Smooth muscle cell of bladder (primary cell): ENCODE measurements at places on chromosomes 11 and 22. TPM values are rescaled to one million over a fixed set of nuclear protein-coding genes. Genes with fewer than 3 reads are reported as not detected.

ASCL2 gene
- not detected in 2 replicates for total RNA-seq

TREH gene
- total RNA-seq, result not detected in 2 replicates

THY1 gene
- total RNA-seq, result 154 and 200 TPM in 2 replicates

POTEH gene
- not detected in 2 replicates for total RNA-seq

BACE1-AS gene
- 1.6 and 1.9 TPM in 2 replicates for total RNA-seq

BLID gene
- total RNA-seq, result 4.3 and 5.9 TPM in 2 replicates

TUBA8 gene
- 0.18 and 0.43 TPM in 2 replicates for total RNA-seq

NUDT8 gene
- total RNA-seq, result 2.6 and 3.1 TPM in 2 replicates

NXPE4 gene
- not detected in 2 replicates for total RNA-seq

RASL10A gene
- total RNA-seq, result under 0.01 TPM in 1 of 2 replicates, not detected in the other

GTSE1 gene
- total RNA-seq, result 0.57 and 0.65 TPM in 2 replicates

ABCG4 gene
- total RNA-seq, result 0.14 and 0.18 TPM in 2 replicates

RAB38 gene
- total RNA-seq, result 1.4 and 1.5 TPM in 2 replicates

IRAG1 gene
- total RNA-seq, result 14.4 and 22.9 TPM in 2 replicates

NCAPH2 gene
- 17.1 and 18.6 TPM in 2 replicates for total RNA-seq

MPPED2 gene
- not detected in 2 replicates for total RNA-seq

PKDREJ gene
- total RNA-seq, result under 0.01 TPM in 2 replicates

MRGPRD gene
- not detected in 2 replicates for total RNA-seq
